ENCODE measurements at places on chromosomes 7 and 10. TPM values are rescaled to one million over a fixed set of nuclear protein-coding genes. Genes with fewer than 3 reads are reported as not detected.

GRCh38 chr7:137934941-137935883 lies 66.7 kb downstream of the CREB3L2 start:
- no peak for DNase-seq

DNA sequence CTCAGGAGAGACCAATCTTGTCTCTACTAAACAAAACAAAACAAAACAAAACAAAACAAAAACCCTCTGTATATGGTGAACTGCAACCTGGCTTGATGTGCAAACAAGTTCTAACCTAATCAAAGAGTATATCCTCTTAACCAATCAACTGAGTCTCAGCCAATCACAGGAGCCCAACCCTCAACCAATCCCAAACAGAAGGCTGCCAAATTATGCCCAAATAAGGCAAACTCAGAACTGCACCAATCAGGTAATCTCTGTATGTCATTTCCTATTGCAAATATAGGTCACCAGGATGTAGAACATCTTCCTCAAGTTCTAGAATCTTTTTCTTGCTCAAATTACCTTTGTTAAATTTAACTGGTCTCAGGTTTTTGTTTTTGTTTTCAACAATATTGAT lies 5.2 kb downstream of the FAM133B start:
- DNase-seq = no peak

DNA sequence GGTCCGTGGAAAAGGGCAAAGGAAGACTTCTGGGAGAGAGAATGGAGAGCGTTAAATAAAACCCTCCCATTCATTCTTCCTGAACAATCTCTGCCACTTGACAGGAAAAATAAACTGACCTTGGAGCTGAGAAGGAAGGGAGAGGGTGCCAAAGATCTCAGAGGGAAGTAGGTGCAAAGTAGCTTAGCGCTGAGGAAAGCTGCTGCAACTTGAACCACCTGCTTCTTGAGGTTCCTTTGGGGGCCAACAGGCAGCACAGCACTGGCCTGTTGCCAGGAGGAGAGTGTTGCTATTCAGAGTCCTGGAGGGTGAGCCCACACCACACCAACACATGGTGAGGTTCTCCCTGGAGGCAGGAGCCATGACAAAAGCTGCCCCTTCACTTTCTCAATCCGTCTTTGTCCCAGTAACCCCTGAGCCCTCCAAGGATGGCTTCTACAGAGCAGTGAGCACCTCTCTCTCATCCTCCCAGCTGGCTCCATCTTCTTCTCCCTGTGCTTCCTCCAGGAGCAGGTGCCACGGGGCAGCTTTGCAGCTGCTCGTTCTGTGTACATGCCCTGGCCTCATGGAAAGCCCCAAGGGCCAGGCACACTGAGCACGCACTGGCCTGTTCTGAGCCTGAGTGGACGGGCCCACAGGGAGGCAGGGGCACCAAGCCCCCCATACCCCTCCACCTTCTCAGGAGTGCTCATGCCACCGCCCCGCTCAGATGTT lies 101.3 kb downstream of the STRA8 start:
- no peak for DNase-seq

DNA sequence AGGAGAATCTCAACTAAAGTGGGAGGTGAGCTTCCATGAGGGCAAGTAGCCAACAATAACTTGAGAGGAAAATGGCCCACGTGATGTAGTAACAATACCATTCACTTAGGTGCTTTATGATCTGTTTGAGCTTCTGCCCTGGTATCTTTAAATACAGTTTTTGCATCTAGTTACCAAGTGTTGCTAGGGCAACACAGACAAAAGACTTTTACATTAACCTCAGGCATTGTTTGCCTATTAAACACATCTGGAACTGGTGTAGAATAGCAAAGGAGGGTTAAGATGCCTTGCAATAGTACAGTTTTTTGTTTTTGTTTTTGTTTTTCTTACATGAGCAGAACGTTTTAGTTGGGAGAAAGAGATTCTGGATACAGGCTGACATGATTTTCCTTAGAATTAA lies 97.7 kb upstream of the MTPN start:
- no peak for DNase-seq

DNA sequence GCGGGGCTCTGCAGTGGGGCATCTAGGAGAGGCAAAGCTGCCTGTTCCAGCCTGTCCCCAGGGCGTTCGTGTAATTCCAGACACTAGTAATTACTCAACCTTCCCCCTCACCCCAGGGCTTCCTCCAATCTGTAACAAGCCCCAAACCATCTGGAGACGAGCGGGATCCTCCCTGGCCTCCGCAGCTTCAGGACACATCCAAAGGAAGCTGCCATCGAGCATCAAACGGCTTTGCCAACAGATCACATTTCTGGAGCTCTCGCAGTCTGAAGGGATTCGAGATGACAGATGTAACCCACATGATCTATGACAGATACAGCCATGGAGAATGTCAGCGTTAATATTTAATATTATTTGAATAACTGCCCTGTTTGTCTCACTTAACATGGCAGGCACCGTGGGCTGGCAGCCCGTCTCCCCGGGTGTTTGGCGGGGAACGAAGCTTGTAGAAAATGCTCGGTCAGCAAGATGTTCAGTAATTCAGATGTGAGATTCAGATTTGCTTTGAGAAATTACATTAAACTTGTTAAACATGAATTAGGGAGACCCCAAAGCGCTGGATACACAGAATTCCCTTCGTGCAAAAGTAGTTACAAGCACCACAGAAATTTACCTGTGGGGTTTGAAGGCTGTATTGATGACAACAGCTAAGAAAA lies 108.5 kb upstream of the C7orf33 start:
- DNase-seq = no peak

NUTM2B gene
- total RNA-seq = 0.25 TPM

All from omental fat pad (tissue), 4 donors.